Aorta (tissue), 5 donors: ENCODE measurements at places on chromosomes 12 and 14. TPM values are rescaled to one million over a fixed set of nuclear protein-coding genes. Genes with fewer than 3 reads are reported as not detected.

- no peaks in the 10 kb centered on the region for H3K36me3 ChIP-seq
- no peak for DNase-seq
- no peak overlapping the region for H3K27ac ChIP-seq
- no peak overlapping the region for H3K4me3 ChIP-seq
- H3K27me3 ChIP-seq = peaks cover 5% of the 10 kb centered on the region
Measured at GRCh38 chr12:65965358-65965757, 141.1 kb downstream of the HMGA2 start.

Gene PTPRB
- 38.3 TPM for total RNA-seq

Gene FAM186B
- total RNA-seq = 0.30 TPM

GRCh38 chr12:126726481-126727217 lies 1540.3 kb upstream of the TMEM132C start:
- H3K27me3 ChIP-seq = no peaks in the 10 kb centered on the region
- peak; percentile 76 for DNase-seq
- H3K36me3 ChIP-seq = no peaks in the 10 kb centered on the region
- no peak overlapping the region for H3K4me3 ChIP-seq
- no peak overlapping the region for H3K27ac ChIP-seq

GRCh38 chr12:39272871-39273655 lies 169.9 kb downstream of the KIF21A start:
- DNase-seq = no peak
- no peaks in the 10 kb centered on the region for H3K4me1 ChIP-seq
- no peak overlapping the region for H3K4me3 ChIP-seq
- no peak overlapping the region for H3K27ac ChIP-seq
- H3K27me3 ChIP-seq = no peaks in the 10 kb centered on the region

- H3K27me3 ChIP-seq = no peaks in the 10 kb centered on the region
- no peak overlapping the region for H3K4me3 ChIP-seq
Measured at GRCh38 chr12:85350356-85350755, 70.3 kb downstream of the ALX1 start.

DNA sequence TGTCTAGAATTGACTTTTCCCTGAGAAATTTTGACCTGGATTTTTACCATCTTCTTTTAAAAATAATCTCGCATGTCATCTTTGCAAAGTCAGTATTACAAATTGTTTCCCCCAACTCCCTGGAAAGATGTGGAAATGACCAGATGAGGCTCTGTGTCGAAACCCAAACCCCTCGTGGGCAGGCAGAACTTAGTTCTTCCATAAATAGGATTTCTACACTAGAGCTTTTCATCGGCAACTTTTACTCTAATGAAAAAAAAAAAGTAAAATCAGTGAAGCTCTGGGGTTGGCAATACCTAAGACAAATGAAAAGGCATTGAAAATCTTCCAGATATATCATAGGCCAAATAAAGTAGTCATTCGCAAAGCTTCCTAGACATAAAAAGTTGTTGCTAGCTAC lies 17.0 kb downstream of the SSPN start:
- DNase-seq = no peak
- H3K4me3 ChIP-seq = no peak overlapping the region
- no peaks in the 10 kb centered on the region for H3K27me3 ChIP-seq
- no peak overlapping the region for H3K27ac ChIP-seq
